ENCODE measurements at places on chromosomes 16 and 17. TPM values are rescaled to one million over a fixed set of nuclear protein-coding genes. Genes with fewer than 3 reads are reported as not detected.

DNA sequence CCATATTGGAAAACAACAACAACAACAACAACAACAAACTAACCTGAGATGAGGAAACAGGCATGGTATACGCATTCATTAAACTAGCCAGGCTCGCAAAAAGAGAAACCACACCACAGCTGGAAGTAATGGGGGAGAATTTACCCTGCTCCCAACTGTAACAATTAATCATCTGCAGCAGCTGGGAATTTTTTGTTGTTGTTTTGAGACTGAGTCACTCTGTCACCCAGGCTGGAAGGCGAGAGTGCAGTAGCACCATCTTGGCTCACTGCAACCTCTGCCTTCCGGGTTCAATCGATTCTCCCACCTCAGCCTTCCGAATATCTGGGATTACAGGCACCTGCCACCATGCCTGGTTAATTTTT lies 16.3 kb downstream of the PRPSAP1 start:
- DNase-seq, result no peak

DNA sequence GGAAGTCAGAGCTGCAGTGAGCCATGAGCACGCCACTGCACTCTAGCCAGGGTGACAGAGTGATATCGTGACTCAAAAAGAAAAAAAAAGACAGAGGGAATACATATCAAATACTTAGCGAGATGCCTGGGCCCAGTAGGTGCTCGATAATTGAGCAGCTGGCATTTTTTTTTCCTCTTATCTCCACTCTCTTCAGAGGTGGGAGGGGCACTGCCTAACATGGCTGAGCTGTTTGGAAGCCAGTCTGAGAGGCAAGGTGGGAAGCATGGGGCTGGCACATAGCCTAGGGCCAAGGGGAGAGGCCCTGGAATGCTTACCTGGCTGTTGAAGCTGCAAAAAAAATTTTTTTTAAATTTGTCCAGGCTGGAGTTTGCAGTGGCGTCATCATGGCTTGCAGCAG lies 38.4 kb downstream of the HIC1 start:
- no peak for DNase-seq

DNA sequence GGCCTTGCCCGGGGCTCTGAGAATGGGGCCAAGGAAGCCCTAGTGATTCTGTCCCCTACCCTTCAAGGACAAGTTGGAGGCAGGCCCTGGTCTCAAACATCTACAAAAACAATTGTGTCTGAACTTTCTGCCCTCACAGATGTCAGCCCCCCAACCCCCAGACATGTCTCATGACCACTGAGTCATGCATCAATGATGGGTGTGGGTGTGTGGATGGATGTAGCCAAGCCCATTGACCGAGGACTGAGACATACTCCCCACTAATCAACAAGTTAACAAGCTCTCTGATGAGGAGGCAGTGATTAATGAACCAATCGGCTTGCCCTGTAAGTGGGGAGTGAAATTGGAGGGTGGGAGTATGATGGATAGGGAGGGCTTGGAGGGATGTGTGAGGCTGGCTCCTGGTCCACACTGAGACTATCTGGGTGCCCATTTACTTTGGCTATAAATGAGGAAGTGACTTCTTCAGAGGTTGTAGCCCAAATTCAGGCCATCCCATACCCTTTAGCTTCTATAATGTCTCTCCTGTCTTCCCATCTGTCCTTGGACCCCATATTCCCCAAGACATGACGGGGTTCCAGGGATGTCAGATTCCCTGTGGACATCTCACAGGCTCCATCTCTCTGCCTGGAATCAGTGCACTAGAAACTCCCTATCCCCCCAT lies 97.1 kb upstream of the TMEM97 start:
- DNase-seq, result no peak

DNA sequence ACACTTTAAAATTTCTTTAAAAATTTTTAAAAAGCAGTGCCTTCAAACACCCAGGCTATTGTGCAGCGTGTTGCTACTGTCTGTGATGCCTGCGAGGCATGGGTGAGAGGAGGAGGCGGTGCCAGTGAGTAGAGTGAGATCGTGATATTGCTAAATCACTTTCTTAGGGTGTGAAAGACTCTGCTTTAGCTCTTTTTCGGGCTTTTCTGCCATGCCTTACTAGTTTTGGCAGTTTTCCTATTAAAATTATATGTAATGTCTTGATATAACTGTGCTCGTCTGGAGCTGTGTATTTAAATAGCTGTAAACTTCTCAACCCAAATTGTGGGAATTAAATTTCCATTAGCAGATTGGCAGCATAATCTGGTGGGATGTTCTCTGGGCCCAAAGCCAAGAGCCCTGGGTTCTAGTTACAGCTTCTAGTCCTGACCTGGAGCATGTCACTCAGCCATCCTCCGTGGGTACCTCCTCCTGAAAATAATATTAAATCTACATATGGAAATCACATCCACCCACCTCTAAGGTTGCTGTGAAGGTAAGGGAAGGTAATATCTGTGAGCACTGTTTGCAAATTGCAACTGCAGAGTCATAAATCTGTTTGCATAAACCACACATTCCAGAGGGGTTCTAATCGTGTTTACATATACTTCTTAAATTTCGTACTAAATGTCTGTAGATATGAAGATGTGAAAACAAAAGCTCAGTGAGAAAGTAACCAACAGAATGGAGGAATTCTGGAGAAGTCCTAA lies 264.3 kb upstream of the CACNG5 start:
- DNase-seq, result no peak

- DNase-seq, result no peak
These were observed 1.2 kb downstream of the COA3 start for GRCh38 chr17:42797067-42798007.

DNA sequence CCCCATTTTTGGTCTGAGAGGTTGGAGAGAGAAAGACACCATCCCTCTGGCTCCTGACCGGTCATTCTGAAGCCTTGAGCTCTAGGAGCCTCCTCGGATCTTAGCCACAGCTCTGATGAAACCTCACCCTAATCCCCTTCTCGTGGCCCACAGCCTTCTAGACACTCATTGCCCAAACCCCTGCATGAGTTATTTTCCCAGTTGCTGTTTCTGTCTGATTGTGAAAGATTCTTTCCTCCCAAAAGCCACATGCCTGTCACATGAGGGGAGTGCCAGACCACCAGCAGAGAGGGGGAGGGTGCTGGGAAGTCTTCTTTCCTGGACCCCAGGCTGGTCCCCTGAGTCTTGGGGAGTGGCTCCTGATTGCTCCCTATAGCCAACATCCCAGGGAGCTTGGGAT lies 17.6 kb upstream of the ABR start:
- no peak for DNase-seq

- peak; percentile 65 for DNase-seq
These were observed 209.7 kb downstream of the RBFOX3 start for GRCh38 chr17:79400989-79401703.

DNA sequence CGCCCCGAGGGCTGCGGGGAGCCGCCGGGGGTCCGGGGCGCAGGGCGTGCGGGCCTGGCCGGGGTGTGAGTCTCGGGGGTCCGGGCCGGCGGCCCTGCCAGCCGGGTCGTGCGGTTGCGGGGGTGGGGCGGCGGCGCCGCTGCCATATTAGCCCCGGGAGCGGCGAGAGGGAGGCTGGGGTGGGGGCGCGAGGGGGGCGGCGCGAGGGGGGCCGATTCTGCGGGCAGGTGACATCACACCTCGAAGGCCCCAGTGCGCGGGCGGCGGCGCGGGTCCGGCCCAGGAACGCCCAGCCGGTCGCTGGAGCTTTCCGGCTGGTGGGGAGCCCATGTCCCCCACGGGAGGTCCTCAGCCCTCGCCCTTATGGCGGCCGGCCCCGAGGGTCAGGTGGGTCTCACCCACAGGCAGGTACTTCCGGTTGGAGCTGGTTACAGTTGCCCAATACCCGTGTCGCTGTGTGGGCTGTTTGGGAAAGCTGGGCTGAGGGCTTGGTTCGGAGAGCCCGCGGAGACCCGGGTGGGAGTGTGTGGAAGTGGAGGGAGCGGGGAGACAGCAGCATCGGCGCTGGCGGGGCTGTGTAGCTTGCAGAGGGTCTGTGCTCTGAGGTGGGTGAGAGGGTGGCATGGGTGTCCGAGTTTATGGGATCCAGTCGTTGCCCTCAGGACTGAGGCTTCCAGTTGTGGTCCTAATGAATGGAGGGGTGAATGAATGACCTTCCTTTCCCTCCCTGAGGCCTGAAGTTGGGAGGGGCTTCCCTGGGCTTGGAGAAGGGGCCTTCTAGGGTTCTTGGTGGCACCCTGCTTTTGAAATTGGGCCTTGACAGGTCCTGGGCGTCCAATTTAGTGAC lies 804 bp downstream of the ATP6V0C start:
- peak; percentile 49 for DNase-seq

GRCh38 chr16:48478393-48478792 lies 93.2 kb upstream of the SIAH1 start:
- DNase-seq, result no peak

DNA sequence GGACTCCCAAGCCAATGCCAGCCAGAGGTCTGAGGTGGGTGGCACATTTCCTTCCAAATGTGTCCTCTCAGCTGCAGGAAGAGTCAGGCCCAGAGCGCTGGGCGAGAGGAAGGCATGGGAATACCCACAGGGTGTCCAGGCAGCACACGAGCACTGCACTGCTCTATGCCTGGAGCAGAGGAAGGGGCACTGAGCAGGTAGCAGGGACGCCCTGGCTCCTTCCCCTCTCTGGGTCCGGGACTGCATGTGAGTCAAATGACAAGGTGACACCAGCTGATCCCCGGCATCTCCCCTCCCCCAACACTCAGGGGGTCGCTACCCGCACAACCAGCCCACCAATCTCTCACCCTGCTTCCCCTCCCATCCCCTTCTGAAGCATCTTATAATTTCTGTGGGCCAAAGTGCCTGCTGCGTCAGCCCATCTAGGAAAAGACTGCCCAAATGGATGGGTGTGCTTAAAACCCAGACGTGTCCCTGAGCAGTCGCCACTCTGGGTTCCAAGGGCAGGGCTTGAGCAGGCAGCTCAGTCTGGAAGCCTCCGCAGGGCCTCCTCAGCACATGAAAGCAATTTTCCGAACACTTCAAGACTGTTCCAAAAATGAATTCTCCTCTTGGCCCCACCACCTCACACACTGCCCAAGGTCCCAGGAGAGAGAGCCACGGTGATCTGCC lies 12.0 kb upstream of the BCAR1 start:
- no peak for DNase-seq

DNA sequence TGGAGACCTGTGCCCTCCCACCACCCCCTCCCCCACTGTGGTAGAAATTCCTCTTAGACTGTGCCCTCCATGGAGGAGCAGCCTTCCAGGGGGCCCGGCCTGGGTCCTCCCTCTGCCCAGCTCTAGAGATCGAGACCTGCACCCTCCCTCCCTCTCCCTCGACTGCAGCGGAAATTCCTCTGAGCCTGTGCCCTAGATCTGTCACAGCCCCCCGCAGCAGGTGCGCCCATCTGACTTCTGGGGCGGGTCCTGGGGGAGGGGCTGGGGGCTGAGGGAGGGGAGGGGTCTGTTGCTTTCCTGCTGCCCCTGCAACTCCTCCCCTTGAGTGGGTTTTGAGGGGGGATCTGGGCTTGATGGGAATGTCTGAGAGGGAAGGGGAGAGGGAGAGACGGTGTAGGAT lies 177.8 kb upstream of the GSE1 start:
- DNase-seq, result no peak

DNA sequence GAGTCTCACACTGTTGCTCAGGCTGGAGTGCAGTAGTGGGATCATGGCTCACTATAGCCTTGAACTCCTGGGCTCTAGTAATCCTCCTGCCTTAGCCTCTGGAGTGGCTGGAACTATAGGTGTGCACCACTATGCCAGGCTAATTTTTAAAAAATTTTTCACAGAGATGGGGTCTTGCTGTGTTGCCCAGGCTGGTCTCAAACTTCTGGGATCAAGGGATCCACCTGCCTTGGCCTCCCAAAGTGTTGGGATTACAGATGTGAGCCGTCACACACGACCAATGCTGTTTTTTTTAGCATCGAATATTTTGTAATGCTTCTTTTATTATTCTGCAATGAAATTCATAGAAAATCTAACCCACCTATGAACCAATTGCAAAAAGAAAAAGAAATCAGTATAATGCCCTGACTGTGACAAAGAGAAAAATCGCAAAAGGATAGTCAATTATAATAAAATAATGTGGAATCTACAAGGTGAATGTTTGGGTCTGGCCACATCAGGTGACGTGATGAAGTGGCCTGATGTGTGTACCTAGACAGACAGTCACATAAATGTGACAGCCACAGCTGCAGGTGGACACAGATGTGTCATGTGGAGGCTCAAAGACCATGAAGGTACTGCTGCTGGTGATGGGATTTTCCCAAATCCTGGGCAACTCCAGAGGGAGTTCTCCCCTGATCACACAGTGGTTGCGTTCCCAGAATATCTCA lies 33.6 kb upstream of the ZCCHC14 start:
- DNase-seq, result no peak

- no peak for DNase-seq
These were observed 434 bp downstream of the CEMP1 start for GRCh38 chr16:2530629-2531318.

- DNase-seq, result no peak
These were observed 14.8 kb downstream of the HDAC5 start for GRCh38 chr17:44108440-44109311.

GRCh38 chr17:71724339-71724738 lies 396.5 kb upstream of the SOX9 start:
- no peak for DNase-seq

DNA sequence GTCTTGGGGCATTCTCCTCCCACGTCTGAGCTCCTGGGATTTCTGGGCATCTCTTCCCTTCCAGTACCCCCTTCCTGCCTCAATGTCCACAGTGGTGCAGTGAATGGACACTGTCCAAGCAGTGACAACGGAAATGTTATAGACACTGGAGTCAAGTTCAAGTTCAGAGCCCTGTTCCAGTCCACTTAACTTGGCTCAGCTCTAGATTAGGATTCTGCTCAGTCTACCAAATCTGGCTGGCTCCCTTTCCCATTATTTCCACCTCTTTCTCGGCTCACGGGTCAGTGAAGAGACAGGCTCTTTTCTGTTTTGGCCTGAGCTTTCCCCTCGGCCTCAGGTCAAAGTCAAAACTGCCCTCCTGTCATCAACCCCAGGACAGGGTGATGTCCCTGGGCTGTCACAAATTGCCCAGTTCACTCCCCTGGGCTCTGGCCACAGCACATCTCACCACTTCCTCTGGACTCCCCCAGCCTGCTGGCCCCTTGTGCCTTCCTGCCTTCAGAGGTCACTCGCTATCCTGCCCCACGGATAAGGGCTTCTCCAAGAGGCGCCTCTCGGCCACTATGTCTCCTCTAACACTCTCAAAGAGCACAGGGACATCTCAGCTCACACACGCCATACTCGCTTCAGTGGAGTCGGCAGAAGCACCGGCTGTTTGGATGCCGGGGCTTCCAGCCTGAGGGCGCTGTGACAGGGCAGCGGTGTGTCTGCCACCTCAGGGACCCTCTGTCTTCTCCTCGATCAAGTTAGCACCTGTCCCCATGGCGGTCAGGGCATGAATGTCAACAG lies 17.7 kb upstream of the MRPL38 start:
- DNase-seq, result no peak

SHCBP1 gene
- 41.6 TPM for total RNA-seq

USP10 gene
- total RNA-seq, result 148 TPM

CES5A gene
- total RNA-seq, result not detected

PRM3 gene
- not detected for total RNA-seq

ST3GAL2 gene
- 23.3 TPM for total RNA-seq

SEZ6L2 gene
- total RNA-seq, result not detected

Measured in activated naive CD8-positive, alpha-beta T cell treated with anti-CD3 and anti-CD28 coated beads for 36 hours (primary cell).